Brain (organoid and tissue), 16 donors: ENCODE measurements at places on chromosomes 4 and X.

DNA sequence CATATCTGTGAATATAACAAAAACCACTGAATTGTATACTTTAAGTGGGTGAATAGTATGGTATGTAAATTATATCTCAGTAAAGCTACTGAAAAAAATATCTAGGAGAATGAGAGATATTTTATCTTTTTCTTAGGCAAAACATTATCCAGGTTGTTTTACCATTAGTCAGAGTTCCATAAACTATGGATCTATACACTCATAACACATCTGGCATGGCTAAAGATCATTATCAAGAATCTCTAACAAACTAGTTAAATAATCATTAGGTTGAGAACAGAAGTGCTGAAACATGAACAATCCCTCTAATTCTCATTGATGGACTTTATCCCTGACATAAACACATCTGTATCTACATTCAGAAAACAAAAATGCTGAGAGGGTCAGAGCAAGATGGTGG, 15.6 kb downstream of the MED14 start:
- no peak for DNase-seq

- peak; percentile 94 for DNase-seq
These were observed at the start of gene TSPAN7 for GRCh38 chrX:38561126-38561868. TSS of gene TSPAN7 (plus strand) at chrX:38561542. CDS start at chrX:38561547, 5 bp downstream.

GRCh38 chr4:66572949-66573348, 902.7 kb upstream of the EPHA5 start:
- no peak for DNase-seq

DNA sequence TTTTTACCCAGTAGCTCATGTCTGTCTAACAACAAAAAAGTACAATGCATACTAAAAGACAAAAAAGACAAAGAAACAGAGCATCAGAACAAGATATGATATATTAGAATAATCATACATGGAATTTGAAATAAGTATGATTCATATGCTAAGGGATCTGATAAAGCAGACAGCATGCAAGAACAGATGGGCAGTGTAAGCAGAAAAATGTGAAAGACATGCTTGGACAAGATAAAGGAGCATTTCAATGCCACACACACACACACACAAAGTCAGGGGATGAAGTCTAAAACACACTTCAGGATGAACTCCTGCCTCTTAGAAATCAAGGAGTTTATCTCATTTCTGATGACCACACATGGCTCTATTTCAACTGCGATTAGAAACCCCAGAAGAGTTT, 649.6 kb upstream of the NDST4 start:
- DNase-seq = no peak

GRCh38 chrX:108947205-108947604, 210.8 kb upstream of the IRS4 start:
- no peak for DNase-seq

- DNase-seq = no peak
These were observed 4.2 kb downstream of the SLC30A9 start for GRCh38 chr4:41994461-41994985.

GRCh38 chr4:7196736-7197135, 4.4 kb downstream of the SORCS2 start:
- DNase-seq = no peak

GRCh38 chr4:126338548-126338947, 1023.8 kb downstream of the FAT4 start:
- peak; percentile 44 for DNase-seq

GRCh38 chrX:1717373-1717772, 102.5 kb downstream of the ASMT start:
- no peak for DNase-seq

DNA sequence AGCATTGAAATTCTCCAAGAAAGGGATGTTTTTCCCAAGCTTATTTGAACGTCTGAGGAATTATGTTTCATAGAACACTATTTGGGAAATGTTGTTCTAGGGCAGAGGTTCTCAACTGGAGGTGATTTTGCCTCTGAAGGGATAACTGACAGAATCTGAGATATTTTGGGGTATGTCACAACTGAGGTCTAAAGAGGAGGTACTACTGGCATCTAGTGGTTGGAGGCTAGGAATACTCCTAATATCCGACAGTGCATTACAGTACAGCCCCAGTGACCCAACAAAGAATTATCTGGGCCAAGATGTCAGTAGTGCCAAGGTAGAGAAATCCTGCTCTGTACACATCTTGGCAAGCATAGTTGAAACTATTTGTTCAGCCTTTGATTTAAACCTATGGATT, 6.4 kb downstream of the HSPA4L start:
- DNase-seq = no peak

- no peak for DNase-seq
These were observed 6.1 kb upstream of the SPATA18 start for GRCh38 chr4:52045028-52045427.

DNA sequence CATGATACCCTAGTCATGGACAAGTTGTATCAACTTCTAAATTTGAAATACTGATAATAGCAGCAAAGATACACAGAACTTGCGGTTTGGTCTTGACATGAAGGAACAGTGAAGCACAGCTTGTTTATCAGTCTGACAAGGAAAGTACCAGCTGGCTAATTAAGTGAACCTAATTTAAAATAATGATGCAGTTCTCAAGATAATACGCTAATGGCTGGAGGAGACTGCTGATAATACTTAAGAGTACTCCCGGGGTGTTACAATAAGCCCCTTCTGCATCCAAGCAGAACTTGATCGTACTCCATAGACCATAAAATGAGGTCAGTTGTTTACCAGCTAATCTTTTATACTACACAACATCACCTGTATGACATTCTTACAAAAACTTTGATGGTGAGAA, 697.5 kb downstream of the FSTL5 start:
- peak; percentile 42 for DNase-seq

DNA sequence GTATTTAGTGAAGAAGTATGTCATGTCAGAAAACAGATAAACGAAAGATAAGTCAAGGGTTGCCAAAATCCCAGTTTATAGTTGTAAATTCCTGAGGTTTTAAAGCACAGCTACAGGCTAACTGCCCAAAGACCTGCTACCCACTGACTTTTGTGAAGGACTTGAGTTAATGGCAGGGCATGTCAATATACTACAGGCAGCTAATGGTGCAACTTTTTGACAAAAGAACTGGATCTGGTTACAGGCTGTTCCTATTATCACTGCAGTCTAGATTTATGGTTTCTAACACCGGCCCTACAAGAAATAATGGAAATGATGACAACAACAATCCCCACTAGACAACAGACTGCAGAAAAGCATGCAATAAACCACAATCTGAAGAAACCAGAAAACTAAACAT, 6.4 kb downstream of the SCML2 start:
- no peak for DNase-seq

DNA sequence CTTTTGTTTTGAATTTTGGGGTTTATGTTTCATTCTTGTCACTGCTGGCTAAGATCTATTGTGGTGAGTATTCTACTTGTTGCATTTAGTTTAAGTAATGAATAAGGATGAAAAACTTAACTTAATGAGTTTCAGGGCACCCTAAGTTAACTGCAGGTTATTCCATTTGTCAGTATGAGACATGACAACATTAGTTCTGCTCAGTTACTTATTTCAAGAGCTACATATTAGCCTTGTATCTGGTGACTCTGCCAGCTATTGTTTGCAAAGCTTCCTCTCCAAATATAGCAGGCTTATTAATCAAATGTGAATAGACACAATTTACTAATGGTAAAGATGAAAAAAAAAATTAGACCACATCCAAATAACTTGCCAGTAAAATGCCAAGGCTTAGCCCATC, 567.1 kb downstream of the IL15 start:
- DNase-seq = no peak

GRCh38 chr4:19195696-19196095, 1056.0 kb upstream of the SLIT2 start:
- DNase-seq = peak; percentile 24

GRCh38 chr4:7381890-7382633, 52.7 kb downstream of the PSAPL1 start:
- no peak for DNase-seq

- no peak for DNase-seq
These were observed 31.8 kb upstream of the C4orf50 start for GRCh38 chr4:6049985-6050384.

- no peak for DNase-seq
These were observed 177.1 kb downstream of the NWD2 start for GRCh38 chr4:37421614-37422013.

- DNase-seq = peak; percentile 17
These were observed 8.5 kb downstream of the EVC start for GRCh38 chr4:5719350-5720055.

- no peak for DNase-seq
These were observed 18.7 kb downstream of the ANTXR2 start for GRCh38 chr4:80054375-80054774.

GRCh38 chr4:55546506-55546755, 278 bp downstream of the CLOCK start:
- DNase-seq = no peak

GRCh38 chr4:46818604-46819003, 90.4 kb downstream of the COX7B2 start:
- no peak for DNase-seq

GRCh38 chr4:55075376-55075775, 50.0 kb downstream of the KDR start:
- no peak for DNase-seq

GRCh38 chr4:157013656-157014055, 42.1 kb upstream of the PDGFC start:
- DNase-seq = no peak

DNA sequence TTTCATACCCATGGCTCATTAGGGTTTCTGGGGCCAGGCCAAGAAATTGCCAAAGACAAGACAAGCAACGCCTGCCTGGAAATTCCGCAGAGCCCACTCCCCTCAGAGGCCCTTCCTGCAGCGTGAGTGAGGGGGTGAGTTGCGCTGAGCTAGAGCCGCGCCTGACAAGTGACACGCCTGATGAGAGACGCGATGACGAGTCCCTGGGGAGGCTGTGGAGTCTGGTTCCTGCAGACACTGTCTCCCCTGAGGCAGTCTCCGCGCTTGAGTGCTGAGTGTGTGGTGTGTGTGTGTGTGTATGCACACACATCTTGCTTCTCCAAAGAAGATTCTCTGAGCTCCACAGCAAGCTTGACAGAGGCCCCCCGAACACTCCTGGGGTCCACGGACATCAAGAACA, 269.8 kb downstream of the BCOR start:
- no peak for DNase-seq

DNA sequence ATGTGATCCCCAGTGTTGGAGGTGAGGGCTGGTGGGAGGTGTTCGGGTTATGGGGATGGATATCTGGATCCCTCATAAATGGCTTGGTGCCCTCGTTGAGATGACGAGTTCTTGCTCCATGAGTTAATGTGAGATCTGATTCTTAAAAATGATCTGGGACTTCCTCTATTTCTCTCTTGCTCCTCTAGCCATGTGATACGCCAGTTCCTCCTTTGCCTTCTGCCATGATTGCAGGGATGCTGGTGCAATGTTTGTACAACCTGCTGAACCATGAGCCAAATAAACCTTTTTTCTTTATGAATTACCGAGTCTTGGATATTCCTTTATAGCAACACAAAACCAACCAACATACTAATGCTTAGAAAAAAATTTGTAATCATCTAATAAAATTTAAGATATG, 56.6 kb downstream of the STAP1 start:
- DNase-seq = no peak

DNA sequence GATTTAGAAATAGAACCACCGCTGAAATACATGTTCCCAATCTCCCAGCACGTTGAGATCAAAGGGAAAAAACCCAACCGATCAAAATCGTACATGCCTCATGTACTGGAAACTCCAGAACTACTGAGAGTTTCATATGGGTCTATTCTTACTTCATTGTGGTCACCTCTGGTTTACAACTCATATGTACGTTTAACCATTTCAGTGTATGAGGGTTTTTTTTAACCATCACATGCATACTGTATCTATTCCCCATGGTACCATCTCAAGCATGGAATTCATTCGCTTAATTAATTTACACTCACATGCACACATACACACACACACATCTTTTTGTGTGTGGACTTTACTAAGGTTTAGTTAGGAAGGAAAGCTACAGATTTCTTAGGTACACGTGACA, 46.0 kb upstream of the CLNK start:
- DNase-seq = no peak

- DNase-seq = no peak
These were observed 127.9 kb downstream of the IL13RA2 start for GRCh38 chrX:114889481-114889880.

DNA sequence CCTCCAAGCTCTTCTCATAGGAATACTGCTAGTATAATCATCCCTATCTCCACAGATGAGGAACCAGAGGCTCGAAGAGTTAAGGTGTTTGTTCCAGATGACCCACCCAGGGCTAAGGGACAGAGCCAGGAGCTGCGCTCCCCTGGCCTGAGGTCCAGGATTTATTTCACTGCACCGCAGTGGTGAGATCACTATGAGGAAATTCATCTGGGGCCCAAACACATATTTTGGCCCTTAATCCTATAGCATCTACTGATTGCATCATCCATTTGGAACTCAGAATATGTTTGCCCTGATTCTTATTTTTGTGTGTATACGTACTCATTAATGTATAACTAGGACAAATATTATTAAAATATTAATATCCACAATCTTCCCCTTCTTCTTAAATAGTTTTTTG, 100.1 kb upstream of the RBPJ start:
- no peak for DNase-seq

GRCh38 chrX:2391869-2392606, 108.7 kb downstream of the DHRSX start:
- DNase-seq = no peak

DNA sequence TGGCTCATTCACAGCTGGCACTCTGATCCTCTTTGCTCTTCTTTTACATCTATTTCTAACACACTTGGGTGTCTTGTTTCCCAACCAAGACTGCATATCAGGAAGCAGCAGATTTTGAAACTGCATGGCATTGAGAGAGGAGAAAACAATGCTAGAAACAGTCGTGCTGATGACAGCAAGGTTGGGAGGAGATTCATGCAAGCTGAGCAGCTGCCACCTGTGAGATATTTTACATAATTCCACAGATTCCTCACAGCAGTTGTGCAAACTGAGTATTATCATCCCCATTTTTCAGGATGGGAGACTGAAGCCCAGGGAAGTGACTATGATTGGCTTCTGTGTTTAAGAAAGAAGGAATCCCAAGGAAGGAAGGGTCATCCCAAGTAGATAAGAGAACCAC, 105.0 kb downstream of the SLC2A9 start:
- no peak for DNase-seq

DNA sequence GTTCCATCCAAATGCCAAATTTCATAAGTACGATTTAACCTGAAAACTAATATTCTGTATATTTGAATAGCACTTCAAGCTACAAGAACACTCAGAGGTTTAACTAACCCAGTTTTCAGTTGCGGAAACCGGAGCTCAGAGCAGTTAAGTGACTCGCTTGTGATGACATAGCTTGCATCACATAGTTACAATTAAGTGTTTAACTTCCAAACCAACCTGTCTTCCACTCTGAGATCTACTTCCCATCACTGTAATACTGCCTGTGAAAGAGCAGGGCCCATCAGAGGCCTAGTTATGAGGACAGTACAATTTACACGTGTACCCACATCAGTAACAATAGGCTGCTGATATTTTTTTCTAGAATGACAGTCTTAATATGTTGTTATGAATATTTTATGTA, 120.3 kb downstream of the MAD2L1 start:
- DNase-seq = no peak

- no peak for DNase-seq
These were observed 25.6 kb downstream of the NR0B1 start for GRCh38 chrX:30283456-30284200.
